CD4-positive, alpha-beta T cell treated with Interleukin-4 for 4 hours (primary cell): ENCODE measurements at places on chromosomes 2 and 18.

DNA sequence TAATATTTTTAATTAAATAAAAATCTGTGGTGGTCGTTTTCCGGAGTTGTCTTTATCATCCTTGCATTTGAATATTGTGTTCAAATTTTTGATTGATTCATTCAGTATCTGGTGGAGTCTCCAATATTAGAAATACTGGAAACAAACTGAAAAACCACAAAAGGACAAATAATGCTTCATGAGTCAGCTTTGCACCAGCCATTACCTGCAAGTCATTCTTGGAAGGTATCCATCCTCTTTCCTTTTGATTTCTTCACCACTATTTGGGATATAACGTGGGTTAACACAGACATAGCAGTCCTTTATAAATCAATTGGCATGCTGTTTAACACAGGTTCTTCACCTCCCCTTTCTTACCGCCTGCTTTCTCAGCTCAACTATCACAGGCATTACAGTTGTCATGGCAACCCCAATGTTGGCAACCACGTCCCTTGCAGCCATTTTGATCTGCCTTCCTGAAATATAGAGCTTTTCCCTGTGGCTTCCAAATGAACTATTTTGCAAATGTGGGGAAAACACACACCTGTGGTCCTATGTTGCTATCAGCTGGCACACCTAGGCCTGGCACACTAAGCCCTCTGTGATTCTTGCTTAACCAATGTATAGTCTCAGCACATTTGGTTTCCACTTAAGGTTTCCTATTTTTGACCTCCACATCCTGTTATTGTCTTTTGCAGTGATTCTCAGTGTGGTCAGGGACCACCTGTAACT lies 6.5 kb downstream of the CTLA4 start:
- no peak for DNase-seq

GRCh38 chr18:27546991-27547390 lies 361.9 kb upstream of the CHST9 start:
- DNase-seq, result no peak

GRCh38 chr2:145635706-145636427 lies 1115.9 kb upstream of the ZEB2 start:
- DNase-seq, result no peak

DNA sequence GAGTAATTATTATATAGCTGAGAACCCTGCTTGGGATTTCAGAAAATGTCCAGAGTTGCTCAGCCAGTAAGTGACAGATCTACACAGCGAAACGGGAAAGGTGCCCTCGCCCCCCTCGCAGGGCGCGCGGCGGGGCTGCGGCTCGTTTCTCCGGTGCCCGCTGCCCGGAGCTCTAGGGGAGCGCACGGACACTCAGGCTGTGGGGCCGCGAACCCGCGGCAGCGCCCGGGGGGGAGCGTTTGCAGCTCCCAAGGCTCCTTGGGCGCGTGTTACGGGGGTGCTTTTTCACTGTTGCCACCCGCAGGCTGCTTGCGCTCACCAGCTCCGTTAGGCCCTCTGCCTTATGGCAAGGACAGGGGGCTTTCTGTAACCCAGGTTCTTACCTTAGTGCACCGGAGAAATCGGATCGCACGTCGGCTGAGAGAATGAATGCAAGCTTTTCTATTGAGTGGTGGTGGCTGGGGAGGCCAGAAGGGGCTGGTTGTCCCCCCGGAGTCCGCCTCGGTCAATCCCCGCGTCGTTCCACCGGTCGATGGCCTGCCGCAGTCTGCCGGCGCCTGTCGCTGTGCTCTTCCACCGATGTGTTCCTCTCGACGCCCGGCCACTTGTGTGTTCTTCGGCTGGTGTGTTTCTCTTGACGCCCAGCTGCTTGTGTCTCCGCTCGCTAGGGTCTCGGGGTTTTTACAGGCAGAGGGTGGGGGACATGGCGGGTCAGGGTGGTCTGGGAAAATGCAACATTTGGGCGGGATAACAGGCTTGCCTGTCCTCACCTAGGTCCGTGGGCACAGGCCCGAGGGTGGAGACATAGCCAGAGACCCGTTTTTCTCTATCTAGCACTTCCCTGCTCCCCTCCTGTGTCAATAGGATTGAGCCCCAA lies 758.8 kb upstream of the DDX18 start:
- DNase-seq, result no peak

- no peak for DNase-seq
These were observed at the start of gene MC4R for GRCh38 chr18:60372596-60372995. MC4R (minus strand) TSS chr18:60372775; CDS start chr18:60372349, 426 bp downstream.

GRCh38 chr2:143679617-143680016 lies 550.4 kb downstream of the ARHGAP15 start:
- no peak for DNase-seq
